ENCODE measurements at places on chromosomes 5 and 9.

GRCh38 chr9:136004219-136004618, 43.0 kb upstream of the UBAC1 start:
- DNase-seq, result no peak

- no peak for DNase-seq
These were observed 9.4 kb downstream of the APTX start for GRCh38 chr9:32991897-32992594.

GRCh38 chr5:4387290-4387689, 752.8 kb upstream of the ADAMTS16 start:
- DNase-seq, result no peak

GRCh38 chr5:39721394-39721793, 296.6 kb upstream of the DAB2 start:
- no peak for DNase-seq

GRCh38 chr5:98734646-98735045, 38.8 kb upstream of the RGMB start:
- DNase-seq, result no peak

- DNase-seq, result no peak
These were observed 258.8 kb upstream of the NUDT12 start for GRCh38 chr5:103821361-103821760.

GRCh38 chr9:91680106-91680505, 256.5 kb upstream of the NFIL3 start:
- DNase-seq, result no peak

DNA sequence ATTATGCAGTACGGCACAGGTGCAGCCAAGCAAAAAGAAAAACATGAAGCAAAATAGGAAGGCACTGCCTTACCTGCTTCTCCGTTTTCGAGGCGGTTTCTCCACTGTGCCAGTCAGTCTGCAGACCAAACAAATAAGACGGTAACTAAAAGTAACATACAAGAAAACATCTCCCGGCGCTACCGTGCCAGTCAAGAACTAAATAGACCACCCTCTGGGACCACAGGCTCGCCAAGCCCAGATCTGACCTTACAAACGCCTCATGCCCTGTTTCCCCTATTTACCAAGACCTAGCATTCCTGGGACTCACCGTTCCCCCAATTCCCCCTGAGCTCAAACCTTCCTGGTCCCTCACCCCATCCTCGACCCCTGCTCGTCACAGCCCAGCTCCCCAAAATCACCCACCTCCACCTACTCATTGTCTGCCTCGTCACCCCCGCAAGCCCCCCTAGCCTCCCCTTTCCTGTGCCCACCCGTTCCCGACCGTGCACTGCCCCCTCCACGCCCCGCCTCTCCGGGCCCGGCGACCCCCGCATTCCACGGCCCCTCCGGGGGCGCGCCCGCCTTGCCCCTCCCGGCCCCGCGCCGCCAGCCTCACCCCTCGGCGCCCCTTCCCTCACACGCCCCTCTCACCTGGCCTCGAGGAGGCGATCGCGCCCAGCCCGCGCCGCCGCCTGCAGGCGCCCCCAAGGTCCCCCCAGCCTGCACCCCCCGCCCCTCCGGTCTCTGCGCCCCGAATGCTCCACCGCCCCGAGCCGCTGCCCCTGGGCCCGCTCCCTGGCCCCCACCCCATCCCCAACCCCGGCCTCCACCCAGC, 560 bp downstream of the SCAI start:
- DNase-seq, result no peak

DNA sequence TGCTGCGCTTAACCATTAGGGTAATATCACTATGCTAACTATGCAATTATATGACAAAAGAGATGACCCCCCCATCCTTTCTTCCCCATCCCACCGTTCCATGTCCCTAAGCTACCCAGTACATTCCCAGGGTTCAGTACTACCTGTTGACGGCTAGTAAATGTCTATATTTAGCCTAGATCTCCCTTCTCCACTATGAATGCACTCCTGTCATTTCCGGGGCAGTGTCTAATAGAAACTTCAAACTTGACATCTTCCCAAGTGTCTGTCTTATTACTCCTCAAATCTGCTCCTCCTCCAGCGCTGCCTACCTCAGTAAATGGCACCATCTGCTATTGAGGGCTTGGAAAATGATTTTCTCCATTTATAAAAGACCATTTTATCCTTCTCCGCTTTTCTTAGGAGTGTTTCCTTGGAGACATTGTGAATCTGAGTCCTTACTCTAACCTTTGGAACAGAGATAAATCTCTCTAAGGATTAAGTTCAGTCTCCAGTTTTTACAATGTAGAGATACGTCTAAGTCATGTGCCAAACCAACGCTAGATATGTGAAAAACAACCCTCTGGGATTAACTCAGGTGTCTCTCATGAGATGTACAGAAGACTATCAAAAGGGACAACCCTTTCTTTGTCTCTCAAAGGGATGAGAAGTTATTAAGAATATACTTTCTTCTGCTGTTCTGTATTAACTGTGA, 114.9 kb downstream of the BNC2 start:
- no peak for DNase-seq

DNA sequence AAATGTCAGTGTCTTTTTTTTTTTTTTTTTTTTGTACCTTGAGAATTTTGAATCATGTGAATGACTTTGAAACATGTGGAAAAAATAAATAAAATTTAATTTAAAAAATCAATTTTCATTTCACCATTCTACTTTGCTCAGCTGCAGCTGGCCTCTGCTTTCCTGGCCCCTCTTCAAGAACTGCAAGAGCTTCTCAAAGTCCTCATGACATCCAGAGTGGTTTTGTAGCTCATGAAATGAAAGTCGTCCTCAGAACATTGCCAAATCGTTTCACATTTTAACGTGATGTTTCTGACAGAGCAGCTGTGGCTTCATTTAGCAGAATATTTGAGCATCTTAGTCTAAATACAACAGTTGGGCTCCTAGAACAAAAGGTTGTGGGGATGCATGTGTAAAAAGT, 47.9 kb upstream of the TMEM215 start:
- no peak for DNase-seq

- DNase-seq, result no peak
These were observed 21.2 kb downstream of the GSN start for GRCh38 chr9:121289026-121289771.

DNA sequence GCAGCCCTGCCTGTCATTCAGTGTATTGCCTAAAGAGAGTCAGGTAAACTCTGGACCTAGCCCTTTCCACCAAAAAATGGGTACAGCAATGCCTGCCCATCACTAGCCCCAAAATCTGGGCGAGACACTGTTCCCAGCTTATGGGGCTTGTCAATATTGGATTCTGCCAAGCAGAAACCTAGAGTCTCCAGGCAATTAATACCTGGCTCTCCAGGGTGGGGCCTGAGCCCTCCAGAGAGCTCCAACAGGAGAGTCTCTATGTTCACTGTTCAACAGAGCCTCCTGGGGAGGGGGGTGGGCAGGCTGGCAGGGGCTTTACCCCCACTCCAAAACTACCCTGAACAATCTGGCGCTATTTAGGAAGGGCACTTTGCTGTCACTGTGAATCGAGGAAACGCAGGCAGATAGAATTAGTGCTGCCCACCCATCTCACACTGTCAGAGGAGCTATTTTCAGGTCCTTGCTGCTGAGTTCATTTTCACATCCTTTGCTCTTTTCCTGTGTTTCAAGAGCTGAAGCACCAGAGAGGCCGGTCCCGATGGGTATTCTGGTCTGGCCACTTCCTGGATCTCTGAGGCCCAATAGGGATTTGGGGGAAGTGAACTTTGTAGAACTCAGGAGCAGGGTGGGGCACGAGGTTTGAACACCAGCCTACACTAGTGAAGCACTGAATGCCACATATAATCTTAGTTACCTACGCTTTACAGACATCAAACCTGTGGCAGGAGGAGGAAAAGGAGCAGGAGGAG, 121.8 kb downstream of the C5orf15 start:
- no peak for DNase-seq

GRCh38 chr5:43412644-43413043, 453 bp upstream of the CCL28 start:
- no peak for DNase-seq

- no peak for DNase-seq
These were observed 33.7 kb upstream of the PWWP2A start for GRCh38 chr5:160152901-160153300.

- DNase-seq, result no peak
These were observed 56.2 kb downstream of the CD180 start for GRCh38 chr5:67140413-67140812.

DNA sequence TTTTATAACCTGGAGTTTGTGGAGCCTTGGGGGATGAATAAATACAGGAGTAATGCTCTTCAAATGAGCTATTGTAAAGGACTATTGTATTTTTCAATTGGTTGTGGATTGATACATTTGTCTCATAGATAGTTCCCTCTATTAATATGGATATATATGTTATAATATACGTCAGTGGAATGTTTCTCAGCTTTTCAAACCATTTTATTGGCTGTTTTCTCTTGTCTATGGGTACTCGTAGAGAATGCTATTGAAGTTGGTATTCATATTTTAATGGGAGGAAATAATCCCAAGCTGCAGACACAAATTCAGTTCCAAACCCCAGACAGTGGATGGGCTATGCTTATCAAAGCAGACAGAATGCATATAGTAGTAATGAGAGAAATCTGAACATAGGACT, 181.8 kb upstream of the DAB2 start:
- no peak for DNase-seq

- no peak for DNase-seq
These were observed 1.4 kb downstream of the NSUN2 start for GRCh38 chr5:6631441-6631840.

DNA sequence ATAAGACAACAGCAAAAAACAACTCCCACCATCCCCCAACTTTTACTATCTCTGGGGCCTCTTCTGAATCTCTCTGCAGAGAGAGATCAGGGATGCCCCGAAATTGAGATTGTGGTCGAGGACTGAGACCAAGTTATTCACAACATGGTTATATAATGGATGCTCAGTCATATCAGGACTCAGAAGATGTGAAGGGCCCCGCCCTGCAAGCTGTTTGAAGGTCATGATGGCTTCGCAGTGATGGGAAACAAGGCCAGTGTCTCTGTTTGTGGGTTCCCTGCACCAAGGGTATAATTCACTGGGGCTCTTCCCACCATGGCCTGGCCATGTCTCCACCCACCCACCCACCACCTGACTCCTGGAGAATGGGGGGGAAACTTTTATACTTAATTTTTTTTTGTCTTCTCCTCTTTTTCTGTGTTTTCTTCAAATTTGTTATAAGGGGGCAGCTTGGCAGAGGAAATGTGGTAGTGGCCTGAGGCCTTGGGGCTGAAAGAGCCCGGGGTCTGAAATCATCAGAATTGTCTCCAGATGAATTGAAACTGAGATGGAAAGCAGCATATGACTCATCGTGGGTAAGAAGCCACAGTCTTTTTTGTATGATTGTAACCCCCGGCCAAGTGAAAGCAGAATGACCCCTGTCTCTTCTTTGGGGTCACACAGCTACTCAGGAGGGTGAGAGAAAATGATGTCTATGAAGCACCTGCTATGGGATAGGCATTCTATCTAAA, 15.0 kb upstream of the TEX48 start:
- peak; percentile 60 for DNase-seq

DNA sequence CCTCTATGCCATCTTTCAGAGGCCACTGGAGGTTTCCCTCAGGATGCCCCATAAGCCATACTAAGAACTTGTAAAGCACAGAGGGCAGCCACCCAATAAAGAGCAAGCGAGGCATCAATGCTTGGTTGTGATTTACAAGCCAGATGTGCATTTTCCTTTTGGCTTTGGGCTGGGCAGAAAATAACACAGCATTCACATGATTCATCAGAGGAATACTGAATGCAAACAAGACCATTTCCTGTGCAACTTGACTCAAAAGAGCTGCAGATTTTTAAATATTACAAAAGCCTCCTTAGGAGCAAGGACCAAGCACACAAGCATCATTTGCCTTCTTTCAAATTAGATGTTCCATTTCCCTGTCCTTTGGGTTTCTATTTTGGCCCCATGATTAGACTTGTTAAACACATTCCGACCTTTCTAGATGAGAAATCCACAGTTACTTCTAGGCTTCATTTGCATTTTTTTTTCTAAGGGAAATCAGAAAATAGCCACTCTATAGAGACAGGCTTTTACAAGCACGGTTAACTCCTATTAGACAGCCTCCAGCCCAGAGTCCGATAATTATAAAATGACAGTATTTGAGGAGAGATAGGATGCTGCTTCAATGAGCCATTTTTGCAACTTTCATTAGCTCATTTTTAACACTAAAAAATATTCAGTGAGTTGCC, 207.8 kb downstream of the SEMA5A start:
- no peak for DNase-seq

GRCh38 chr9:101381833-101382342, 2.9 kb downstream of the BAAT start:
- DNase-seq, result no peak

GRCh38 chr9:10274988-10275387, 337.8 kb downstream of the PTPRD start:
- no peak for DNase-seq

DNA sequence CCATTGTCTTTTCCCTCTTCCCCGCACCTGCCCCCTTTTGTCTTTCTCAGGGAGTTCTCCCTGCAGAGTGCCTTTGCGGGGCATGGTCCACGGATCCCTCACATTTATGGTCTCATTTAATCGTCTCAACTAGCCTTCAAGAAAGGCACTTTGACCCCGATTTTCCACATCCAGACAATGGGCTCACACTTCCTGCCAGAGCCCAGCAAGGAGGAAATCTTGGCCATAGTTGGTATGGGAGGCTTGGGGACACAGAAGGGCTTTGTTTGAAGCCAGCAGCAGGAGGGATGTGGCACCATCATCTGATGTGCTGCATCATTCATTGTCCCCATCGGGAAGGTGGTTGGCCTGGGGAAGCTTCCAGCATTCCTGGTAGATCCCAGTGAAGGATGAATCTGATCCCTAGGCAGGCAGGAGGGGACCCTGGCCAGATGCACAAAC, 24.9 kb downstream of the GSN start:
- no peak for DNase-seq

- no peak for DNase-seq
These were observed 143.0 kb downstream of the FGF1 start for GRCh38 chr5:142542906-142543305.

DNA sequence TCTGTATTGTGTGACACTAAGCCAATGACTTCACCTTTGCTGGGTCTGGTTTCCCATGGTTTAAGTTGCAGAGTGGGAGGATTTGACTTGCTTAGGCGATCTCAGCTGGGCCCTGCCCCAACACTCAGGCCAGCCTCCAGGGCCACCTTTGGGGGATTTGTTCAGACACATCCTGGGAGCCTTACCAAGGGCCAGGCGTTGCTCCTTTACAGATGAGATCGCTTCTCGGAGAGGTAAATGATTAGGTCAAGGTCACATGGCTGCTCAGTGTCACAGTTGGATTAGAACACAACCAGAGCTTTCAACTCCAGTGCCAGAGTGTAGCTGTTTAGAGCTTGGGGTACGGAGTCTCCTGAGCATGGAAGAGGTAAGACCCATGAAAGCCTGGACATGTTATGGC, 57.5 kb downstream of the COL27A1 start:
- DNase-seq, result no peak

DNA sequence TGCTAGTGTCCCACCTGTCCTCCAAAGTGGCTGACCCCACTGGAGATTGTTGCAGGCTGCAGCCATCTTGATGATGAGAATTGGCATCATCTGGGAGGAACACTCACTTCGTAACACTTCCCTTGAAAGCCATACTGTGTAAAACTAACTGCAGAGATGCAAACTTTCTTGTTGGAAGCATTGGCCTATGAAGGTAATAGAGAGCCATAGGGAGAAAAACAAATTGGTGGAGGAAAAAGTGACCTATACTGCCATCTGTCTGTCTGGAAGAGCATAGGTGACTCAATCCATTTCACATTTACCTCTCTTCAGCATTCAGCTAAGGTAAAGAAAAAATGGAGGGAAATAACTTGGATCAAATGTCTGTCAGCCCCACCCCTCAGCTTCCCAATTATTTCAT, 473.4 kb downstream of the NTRK2 start:
- no peak for DNase-seq
